ENCODE measurements at places on chromosomes 16 and 17.

GRCh38 chr16:62077998-62078397 lies 41.8 kb upstream of the CDH8 start:
- no peak for DNase-seq

DNA sequence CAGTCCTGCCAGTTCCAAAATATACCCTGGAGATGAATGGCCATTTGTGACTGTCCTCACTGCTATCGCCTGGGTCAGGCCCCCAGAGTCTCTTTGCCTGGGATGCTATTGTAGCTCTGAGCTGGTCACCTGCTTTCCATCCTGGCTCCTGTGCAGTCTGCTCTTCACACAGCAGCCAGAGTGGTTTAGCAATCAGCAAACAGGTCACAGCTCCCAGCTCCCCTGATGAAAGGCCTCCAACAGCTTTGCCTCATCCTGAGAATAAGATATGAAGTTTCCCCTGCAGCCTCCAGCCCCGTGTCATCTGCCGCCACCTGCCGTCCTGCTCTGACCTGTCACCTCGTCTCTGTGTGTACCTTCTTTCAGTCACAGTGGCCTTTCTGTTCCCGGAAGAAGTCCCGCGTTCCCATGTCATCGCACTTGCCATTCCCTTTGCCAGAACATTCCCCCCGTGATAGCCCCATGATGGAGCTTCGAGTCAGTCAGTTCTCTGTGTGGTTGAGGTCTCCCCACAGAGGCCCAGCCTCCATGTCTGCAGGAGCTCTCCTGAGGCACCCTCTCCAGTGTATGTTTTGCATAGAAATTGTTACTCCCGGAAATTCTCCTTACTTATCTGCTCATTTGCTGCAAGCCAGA lies 281.5 kb downstream of the SNX29 start:
- DNase-seq, result no peak

DNA sequence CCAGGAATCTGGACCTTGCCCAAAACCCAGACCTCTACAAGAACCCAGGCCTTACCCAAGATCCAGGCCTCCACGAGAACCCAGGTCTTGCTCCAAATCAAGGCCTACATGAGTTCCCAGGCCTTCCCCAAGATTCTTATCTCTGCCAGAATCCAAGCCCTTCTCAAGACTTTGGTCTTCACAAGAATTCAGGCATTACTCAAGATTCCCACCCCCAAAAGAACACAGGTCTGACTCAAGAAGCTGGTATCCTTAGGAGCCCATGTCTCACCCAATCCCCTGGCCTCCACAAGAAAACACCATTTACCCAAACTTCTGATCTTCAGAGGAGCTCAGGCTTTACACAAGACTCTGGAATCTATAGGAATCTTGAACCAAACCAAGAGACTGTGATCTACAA lies 2.6 kb downstream of the SPEM3 start:
- DNase-seq, result no peak

- no peak for DNase-seq
These were observed 169.8 kb downstream of the LAT start for GRCh38 chr16:29154676-29155121.

DNA sequence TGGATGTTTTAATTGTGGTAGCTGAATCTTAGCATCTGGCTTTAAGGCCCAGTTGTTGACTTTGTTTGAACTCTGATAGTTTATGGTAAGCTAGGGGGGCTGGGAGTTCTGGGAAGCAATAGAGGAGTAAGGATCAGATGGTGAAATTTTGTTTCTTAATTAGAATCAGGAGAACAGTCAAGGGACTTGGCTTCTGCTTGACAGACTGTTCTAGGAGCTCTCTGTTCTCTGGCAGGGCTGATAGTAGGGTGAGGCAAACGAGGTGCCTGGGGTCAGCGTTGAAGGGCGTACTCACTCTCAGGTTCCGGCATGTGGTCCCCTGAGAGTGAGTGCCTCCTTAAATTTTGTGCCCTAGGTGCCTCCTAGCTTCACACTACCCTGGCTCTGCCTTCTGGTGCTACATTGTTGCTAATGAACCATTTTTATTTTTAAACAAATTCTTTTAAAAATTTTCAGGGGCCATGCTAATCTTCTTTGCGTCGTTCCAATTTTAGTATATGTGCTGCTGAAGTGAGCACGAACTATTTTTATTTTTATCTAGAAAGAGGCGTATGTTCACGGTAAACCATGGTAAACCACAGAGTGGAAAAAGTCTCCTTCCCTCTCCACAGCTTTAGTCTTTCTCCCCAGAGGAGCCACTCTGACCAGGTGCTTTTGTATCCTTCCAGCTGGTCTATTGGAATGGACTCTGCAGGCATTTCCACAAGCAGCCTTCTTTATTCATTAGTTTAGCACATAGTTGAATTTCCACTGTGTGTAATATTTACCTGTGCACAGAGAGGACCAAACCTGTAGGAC lies 19.7 kb downstream of the SLC7A6 start:
- DNase-seq, result no peak
